ENCODE measurements at places on chromosomes 11 and 22.

DNA sequence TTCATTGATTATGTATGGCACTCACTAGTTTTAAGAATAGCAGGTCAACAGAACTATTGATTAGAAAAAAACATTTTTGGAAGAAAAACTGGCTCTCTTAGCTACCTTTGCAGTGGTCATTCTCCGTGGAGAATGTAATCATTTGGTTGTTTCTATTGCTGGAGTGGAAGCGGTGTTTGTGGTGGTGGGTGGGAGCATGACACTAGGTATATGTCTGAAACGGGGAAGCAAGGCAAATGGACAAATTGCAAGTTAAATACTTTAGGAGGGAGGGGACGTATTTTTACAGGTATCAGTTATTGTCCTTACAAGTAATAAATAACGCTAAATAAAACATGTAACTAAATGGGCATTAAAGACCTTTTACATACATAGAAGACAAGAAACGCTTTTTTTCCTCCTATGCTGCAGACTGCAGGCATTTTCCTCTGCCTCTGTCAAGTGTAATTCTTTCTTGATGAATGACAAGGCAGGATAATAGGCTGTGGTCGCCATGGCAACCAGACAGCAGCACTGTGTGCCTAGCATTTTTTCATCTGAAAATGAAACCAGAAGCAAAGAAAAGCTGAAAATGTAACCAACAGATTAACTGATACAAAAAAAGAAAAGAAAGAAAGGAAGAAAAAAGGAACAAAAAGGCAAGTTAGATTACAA, 46.2 kb downstream of the BLID start:
- no peak for DNase-seq

DNA sequence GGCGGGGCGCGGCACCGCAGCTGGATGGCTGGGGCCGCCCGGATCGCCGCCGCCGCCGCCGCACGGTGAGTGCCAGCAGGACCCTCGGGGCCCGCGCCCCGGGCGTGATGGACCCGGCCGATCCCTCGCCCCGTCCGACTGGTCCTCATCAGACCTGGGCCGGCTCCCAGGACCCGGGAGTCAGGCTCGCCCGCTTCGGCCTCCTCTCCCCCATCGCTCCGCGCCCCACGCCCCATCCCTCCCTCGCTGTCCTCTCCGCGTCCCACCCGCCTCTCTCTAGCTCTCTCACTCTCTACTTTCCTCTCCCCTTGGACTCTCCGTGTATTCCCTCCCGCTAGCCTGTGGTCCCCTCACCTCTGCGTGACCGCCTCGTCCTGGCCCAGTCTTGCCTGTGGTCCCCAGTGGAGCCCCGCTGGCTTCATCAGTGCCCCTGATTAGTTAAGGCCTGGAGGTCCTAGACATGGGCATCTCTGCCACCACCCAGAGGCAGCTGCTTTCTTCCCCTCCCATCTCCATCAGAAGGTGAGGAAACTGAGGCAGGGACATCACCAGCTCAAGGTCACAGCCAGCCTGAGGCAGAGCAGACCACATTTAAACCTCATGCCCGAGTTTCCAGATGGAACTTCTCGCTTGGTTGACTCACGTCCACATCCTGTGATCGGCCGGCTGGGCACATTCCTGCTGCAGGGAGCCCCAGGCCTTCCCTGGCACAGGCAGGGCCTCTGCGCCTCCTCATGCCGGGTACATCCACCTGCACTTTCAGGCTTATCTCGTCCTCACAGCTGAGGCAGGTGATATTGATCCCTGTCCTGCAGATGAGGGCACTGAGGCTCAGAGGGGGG, 429 bp downstream of the SLC39A13 start:
- DNase-seq: no peak

- DNase-seq: peak; percentile 69
These were observed 16.1 kb downstream of the NCAPD3 start for GRCh38 chr11:134207538-134208239.

- no peak for DNase-seq
These were observed 39.0 kb upstream of the CHKA start for GRCh38 chr11:68160100-68160695.

Data from stimulated activated CD4-positive, alpha-beta T cell treated with anti-CD3 and anti-CD28 coated beads, Interleukin-2, amount 100 ng/mL, for 24 hours (primary cell).